Testis (tissue), 5 donors: ENCODE measurements at places on chromosomes 7 and 10. TPM values are rescaled to one million over a fixed set of nuclear protein-coding genes. Genes with fewer than 3 reads are reported as not detected.

- no peak for DNase-seq
These were observed 21.3 kb downstream of the SUN1 start for GRCh38 chr7:853366-854117.

GRCh38 chr7:83646027-83646426 lies 2.9 kb downstream of the SEMA3E start:
- no peak for DNase-seq

DNA sequence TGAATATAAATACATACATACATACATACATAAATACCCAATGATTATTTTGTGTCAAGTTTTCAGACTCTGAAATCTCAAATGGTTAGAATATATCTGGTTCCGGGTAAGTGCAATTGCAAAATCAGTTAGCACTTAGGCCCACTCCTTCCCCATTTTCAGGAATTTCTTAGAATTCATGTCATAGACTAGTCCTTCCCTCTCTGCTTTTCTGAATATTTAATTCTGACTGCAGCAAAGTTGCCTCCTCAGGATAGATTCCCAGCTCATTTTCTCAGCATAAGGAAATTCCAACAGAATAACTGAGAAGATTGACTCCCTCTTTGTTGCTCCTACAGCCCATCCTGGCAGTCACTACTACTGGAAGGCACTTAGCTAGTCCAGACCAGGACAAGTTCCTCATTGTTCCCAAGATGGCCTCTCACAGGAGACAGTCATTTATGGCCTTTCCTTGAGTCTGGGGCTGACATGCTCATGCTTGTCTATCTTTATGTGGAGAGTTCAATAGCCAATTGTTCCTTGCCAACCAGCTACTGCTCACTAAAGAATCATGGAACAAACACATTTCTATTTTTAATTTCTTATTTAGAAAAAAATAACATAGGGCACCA lies 142.9 kb upstream of the ITGB1 start:
- no peak for DNase-seq

DNA sequence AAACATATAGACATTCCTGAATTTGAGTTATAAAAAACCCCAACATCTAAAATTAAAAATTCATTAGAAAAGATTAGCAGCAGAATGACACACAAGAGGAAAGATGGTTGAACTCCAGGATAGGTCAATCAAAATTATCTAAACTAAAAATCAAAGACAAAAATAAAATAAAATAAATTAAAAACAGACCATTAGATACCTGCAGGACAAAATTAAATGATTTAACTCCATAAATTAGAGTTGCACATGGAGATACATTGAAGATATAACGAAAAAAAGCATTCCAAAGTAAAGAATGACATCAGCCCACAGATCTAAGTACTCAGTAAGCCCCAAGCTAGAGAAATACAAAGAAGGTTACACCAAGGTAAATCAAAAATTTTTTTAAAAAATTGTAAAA lies 226.1 kb upstream of the SORCS1 start:
- DNase-seq = no peak

DNA sequence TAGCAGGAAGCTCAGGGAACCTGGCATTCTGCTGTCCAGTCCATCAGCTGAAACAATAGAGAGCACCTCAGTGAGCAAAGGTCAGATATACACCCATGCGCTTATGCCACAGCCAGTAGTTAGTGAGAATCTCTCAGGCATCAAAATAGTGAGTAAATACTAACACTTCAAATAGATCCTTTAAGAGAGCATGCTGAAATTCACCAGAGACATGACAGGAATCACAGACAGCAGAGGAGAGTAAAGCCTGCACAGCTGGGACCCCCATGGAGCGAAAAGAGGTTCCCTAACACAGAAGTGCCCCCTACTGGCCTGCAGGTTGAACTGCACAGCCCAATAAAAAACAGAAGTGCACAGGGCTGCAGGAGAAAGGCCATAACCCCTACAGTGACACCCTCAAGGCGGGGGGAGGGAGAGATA lies 57.6 kb upstream of the ANTXRL start:
- DNase-seq = peak; percentile 28

DNA sequence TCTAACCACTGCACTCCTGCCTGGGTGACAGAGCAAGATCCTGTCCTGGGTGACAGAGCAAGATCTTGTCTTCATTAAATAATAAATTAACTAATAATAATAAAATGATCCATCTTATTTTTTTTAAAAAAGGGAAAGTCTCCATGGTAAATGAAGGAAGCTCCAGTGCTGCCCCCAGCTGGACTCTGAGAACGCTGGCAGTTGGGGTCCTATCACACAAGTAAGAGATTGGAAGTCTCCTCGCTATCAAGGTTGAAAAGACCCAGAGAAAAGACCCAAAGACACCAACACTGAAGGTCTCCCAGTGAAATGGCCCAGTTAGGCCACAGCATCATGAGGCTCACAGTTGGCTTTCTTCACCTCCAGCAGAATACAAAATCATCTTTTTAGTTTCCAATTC lies 13.8 kb upstream of the C10orf67 start:
- no peak for DNase-seq

GRCh38 chr7:87003872-87004798 lies 55.3 kb downstream of the ELAPOR2 start:
- DNase-seq = peak; percentile 15

DNA sequence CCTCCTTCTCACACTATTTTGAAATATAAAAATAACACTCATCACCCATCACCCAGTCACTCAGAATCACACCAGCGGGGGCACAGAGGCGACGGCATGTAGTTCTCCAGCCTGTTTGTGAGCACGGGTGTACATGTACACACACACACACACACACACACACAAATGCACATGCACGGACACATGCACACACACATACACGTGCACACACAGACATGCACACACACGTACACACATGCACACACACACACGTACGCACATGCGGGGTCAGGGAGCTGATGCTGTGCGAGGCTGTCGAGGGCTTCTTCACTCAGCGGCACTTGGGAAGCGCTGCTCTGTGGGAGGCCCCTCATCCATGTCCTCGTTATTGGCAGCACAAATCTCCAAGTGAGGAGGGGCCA lies 178.8 kb downstream of the ELFN1 start:
- DNase-seq = no peak

- DNase-seq = no peak
These were observed 220.0 kb downstream of the FAM107B start for GRCh38 chr10:14554491-14555205.

GRCh38 chr7:99040104-99040958 lies 103.6 kb downstream of the SMURF1 start:
- DNase-seq = peak; percentile 90

DNA sequence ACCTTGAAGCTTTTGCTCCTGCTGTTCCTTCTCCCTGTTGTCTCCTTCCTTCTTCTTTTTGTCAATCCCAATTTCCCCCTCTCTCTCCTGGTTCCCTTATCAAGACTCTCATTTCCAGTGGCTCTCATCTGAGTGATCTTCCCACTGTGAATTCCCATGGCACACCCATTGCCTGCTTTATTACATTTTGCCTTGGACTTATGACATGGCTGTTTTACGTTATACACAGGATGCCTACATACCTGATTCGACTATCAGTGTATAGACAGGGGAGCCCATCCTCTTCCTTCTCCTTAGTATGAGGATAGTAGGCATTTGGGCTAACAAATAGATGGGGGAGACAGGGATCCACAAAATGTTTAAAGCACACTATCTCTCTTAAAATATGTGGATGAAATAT lies 39.9 kb upstream of the EFCAB10 start:
- DNase-seq = no peak

DNA sequence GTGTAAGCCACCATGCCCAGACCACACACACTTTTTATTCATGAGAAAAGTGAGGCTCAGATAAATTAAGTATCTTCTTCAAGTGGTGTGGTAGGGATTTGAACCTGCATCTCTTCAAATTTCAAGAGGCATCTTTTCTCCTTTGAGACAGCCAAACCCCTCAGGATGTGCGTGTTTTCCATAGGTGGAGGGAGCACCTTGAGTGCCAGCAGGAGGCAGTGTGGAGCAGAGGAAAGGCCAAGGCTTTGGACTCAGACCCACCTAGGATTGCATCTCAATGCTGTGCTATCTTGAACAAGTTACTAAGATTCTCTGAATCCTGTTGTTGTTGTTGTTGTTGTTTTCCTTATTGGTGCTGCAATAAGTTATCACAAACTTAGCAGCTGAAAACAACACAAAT lies 40.2 kb upstream of the MYL10 start:
- DNase-seq = no peak

DNA sequence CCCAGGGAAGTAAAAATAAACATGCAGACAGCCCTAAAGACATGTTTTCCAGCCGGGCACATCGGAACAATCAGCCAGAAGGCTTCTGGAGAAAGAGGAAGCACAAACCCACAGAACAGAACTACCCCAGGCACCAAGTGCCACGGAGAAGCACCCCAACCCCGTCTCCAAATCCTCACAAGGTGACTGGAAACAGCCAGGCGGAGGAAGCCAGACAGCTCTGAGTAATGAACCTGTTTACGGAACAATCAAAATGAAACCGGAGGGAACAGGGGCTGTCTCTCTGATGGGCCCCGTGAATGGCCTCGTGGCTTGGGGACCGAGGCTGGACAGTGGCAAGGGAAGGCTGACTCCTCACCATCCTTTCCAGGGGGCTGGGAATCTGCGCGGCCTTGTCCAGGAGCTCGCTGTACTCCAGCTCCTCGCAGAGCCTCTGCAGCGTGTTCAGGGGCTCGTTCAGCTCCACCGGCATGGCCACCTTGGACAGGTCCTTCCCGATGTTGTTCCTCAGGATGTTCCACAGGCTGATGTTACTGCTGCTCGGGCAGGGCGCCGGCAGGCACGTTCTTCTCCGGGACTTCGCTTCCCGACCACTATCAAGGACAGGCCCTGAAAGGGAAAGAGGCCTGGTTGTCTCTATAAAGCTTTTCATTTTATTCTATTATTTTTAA lies 77.0 kb upstream of the GSDME start:
- no peak for DNase-seq

- no peak for DNase-seq
These were observed 156.0 kb upstream of the NFE2L3 start for GRCh38 chr7:25996006-25996408.

DNA sequence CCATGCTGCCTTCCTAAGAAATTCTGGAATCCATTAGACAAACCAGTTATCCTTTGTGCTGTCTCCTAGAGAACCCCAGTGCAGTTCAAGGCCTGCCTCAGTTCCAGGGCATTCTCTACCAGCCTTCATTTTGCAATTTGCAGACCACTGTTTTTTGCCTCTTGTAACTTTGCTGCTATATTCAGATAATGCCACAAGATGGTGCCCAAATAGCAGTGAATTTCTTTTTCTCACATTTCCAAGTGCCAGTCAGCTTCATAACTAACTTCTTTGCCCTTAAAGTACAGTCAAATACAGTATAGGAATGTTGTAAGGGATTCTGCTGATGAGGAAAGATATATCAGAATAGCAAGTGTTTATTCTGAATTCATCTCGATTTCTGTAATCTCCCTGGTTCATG lies 25.2 kb downstream of the LOXL4 start:
- no peak for DNase-seq

- DNase-seq = no peak
These were observed 1250.6 kb downstream of the GATA3 start for GRCh38 chr10:9305018-9305655.

- DNase-seq = no peak
These were observed 9.8 kb upstream of the FZD9 start for GRCh38 chr7:73423519-73424488.

DNA sequence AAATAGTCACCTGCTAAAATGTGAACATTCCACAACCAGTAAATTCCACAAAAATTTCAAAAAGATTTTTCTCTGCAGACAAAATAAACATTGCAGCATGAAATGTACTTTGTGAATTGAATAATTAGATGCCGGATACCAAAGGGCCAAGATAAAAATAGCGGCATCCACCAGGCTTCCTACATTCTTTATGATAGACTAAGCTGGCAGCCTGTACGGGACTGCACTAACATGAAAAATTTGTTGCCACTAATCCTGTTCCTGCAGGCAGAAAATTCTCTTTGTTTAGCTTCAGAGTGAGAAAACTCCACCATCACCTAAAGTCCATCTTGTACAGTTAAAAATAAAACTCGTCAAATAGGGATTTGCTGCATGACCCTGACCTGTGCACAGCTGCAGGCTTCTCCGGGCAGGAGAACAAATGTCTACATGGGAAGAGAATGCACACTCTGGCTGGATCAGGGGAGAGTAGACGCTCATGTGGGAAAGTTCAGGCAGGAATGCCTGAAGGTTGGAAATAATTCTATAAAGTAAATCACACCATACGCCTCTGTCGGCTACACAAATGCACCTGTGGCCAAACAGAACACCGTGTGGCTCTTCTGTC lies 15.6 kb upstream of the ADO start:
- peak; percentile 31 for DNase-seq

GRCh38 chr10:6068422-6068821 lies 6.3 kb upstream of the IL2RA start:
- no peak for DNase-seq

- no peak for DNase-seq
These were observed 9.5 kb downstream of the SLC13A1 start for GRCh38 chr7:123190109-123190831.

- DNase-seq = no peak
These were observed 186.2 kb downstream of the LRMDA start for GRCh38 chr10:75617485-75618155.

The MRLN gene
- total RNA-seq = not detected

The KMT2C gene
- total RNA-seq = 154 TPM

The RBP3 gene
- total RNA-seq = 0.25 TPM

The FKBP6 gene
- 45.4 TPM for total RNA-seq

The ANXA8L1 gene
- total RNA-seq = 2.2 TPM

The ZNF212 gene
- 24.2 TPM for total RNA-seq

The PTN gene
- 80.7 TPM for total RNA-seq

The ST8SIA6 gene
- 1.6 TPM for total RNA-seq

The TET1 gene
- total RNA-seq = 3.8 TPM

The CTAGE8 gene
- total RNA-seq = 13.7 TPM

The ATRNL1 gene
- total RNA-seq = 61.3 TPM

The ADARB2 gene
- total RNA-seq = 13.0 TPM

The EXOSC1 gene
- 24.5 TPM for total RNA-seq

The NKX2-3 gene
- 0.24 TPM for total RNA-seq

The AGAP5 gene
- total RNA-seq = 25.5 TPM

The FRAT1 gene
- total RNA-seq = 22.1 TPM

The GLCCI1 gene
- total RNA-seq = 30.2 TPM

The KEL gene
- total RNA-seq = 124 TPM

The PRPS1L1 gene
- total RNA-seq = 12.7 TPM

The DOCK4 gene
- 12.4 TPM for total RNA-seq
